A673 (cell line): ENCODE measurements at places on chromosomes 4 and X.
A peak's percentile ranks its signal among the peaks of the same experiment; 100 is the strongest.

- DNase-seq, result peak; percentile 24
These were observed 239.9 kb downstream of the NKX6-1 start for GRCh38 chr4:84258905-84259830.

DNA sequence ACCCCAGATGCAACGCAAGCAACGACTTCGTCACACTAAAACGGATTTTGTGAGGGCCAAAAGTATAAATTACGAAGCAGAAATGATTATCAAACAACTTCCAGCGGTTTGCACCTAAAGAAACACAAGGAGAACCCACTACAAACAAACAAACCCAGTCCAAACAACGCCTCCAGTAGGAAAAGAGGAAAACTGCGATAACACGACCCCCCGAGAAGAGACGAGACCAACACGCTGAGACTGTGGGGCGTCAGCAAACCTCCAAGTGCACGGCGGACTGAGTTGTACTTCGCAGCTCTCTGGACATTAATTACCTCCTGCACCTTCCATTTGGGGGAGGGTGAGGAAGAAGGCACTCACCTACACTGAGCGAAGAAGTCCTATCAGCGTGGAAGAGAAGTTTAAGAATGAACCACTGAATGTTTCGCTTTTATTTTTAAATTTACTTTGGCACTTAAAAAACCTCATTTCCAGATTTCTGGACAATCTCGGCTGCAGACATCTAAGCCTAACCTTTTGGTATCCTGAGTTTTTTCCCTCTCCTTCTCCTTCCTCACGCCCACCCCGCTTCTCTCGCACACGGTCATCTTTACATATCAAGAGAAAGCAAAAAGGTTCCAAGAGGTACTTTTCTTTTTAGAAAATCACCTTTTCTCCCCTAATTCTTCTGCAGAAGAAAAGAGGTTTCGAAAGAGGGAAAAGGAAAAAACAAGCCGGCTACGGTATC, at the start of gene MAB21L2:
MAB21L2 (plus strand) TSS at position 6 of the 727 bp plus-strand sequence. CDS start 879 bp downstream, outside the sequence.
- no peak for DNase-seq

DNA sequence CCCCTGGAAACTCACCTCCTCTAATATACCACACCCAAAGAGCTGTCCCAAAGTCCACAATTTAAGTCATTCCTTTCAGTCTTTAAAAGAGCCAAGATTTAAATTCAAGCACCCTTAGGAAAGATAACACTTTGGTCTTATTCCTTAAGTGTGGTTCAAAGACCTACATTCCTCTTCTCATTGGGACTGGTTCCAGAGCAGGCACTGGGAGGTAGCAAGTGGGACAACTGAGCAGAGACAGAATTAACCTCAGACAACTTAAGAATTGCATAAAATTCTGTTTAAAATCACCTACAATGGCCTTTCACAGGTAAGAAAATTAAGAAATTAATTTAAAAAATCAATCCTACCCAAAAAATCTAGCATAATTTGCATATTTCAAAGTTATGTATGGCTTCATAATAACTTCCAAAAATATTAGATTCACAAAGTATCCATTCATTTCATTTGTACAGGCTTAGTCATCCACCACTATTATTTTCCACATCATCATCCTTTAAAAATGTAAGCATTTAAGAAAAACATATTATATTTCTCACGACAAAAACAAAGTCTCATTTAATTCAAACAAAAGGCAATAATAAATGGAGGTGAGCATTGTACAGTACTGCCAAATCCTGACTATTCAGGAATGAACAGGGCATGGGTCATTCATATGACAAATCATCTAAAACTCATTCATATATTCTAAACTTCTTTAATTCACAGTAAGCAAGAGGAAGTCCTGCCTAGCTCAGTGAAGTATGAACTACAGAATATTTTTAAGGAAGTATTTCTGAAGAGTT, 13.6 kb downstream of the PRSS12 start:
- no peak for DNase-seq

GRCh38 chrX:23752740-23753415, 9.8 kb upstream of the ACOT9 start:
- DNase-seq, result no peak

DNA sequence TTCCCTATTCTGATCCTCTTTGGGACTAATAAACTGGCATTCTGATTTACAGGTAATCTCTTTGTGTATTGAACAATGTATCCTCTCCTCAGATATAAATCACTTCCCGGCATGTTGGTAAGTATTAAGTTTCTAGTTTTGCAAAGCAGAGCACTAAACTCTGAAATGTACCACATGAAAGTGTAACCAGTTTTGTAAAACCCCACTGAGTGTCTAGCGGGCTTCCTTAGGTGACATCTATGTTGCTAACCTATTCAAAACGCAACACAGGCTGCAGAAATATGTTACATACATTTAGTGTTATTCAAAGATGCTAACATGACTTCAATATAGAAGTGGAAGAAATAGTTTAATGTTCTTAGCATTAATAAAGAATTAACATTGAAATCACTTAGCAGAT, 25.2 kb downstream of the DNAJB14 start:
- DNase-seq, result no peak

DNA sequence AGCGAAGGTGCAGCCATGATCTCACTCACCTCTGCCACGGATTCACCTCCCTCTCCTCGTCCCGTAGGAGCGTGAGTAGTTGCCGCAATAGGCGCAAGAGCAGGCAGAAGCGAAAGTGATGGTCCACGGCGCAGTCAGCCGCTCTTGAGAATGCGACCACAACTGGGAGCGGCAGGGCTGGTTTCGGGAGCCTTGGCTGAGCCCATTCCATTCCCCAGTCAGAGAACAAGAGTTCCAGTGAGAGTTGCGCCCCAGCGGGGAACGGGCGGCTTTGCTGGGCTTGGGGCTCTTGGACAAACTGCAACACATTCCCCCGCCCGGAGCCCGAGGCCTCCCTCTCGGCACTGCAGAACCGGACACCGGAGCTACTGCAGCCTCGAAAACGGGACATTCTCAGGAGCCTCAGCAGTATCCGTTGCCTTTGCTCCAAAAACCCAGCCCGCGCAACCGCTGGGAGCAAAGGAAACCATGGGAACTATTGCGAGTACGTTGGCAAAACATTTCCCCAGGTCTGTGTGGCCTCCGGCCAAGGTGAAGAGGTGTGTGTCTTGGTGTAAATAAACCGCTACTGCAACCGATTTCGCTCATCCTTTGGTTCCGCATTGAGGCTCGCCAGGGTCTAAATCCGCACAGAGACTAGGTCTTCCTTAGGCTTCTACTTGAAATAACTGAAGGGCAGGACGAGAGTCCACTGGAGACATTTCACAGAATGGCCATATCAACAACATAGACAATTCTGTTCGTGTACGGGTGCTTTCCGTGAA, 5.7 kb upstream of the ZBTB33 start:
- DNase-seq, result peak; percentile 57

GRCh38 chr4:38189445-38189844, 229.2 kb downstream of the PTTG2 start:
- no peak for DNase-seq
